T-helper 2 cell (primary cell): ENCODE measurements at places on chromosomes 5 and 9.

DNA sequence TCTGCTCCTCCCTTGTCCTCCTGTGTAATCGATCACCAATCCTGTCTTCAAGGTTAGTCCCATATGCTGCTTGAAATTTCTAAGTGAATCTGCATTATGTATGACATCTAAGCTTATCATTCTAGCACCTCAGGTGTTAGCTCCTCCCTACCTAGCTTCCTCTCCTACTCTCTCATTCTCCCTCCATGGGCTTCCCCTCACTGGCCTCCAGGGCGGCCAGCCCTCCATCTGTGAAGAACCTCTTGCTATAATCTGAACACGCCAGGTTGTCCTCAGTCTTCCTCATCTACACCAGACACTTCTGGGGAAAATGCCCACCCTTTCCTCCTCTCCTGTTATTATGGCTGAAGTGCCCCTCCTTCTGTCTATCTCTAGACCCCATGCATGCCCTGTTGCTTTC, 599.3 kb upstream of the KLF4 start:
- no peak for DNase-seq

GRCh38 chr9:16885931-16886330, 15.5 kb upstream of the BNC2 start:
- DNase-seq = no peak

DNA sequence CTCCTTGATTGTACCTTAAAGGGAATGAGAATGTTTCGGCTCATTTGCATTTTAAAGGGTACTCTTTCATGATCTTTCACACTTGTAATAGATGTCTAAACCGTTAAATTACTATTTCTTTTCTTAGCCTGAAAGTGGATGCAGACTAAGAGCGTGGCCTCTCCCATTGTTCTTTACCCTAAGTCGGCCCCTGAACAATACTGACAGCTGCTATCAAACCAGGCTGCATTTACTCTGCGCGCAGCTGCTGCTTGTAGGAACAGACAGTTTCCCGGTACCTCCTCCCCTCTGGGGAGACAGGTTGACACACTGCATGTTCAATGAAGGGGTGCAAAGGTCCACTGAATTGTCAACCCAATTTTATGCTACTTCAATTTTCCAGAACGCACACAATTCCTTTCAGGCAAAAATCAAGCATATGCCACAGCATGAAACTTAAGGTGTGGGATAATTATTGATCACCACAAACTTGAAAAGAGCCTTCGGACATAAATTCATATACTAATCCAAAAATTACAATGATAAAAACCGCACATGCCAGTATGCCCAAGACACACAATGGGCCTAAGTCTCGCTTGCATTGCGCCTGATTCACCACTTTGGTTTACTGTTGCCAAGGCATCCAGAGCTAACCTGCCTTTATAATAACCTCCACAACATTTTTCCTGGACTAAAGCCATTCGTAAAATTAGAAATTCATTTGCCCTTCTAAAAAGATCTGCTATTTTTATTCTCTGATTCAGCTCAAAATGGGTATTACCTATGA, 39.7 kb downstream of the TLE1 start:
- DNase-seq = no peak

DNA sequence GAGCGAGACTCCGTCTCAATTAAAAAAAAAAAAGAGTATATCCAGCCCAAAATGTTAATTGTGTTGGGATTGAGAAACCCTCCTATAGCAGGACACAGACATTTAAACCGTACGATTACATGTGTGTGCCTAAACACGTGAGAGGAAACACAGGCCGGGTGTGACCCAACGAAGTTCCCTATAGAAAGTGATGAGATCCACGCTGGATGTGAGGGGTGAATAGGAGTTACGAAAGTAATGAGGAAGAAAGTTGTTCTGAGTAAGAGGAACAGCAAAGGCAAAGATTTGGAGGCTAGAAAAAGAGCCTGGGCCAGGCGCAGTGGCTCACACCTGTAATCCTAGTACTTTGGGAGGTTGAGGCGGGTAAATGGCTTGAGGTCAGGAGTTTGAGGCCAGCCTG, 13.6 kb downstream of the NAIF1 start:
- no peak for DNase-seq

GRCh38 chr9:101716629-101717028, 21.8 kb downstream of the GRIN3A start:
- no peak for DNase-seq

GRCh38 chr5:1324719-1325190, 20.1 kb downstream of the CLPTM1L start:
- no peak for DNase-seq

- DNase-seq = no peak
Observed at GRCh38 chr5:72154076-72154756, 46.9 kb downstream of the MAP1B start.

DNA sequence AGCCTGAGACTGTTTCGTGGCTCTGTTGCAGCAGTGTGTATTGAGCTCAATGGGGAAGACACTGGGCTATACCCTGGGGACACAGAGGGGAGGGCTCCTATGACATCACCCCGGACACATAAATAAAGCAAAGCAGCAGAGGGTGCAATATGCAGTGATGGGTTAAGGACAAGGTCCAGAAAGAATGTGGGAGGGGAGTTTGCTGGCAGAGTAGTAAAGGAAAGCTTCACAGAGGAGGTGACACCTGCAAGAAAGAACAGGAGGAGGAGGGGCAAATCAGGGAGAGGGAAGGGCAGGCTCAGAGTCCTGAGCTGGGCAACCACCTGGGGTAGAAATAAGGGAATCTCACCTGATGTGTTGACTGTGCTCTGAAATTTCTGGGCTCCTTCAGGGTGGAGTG, 35.3 kb upstream of the CDKN2AIPNL start:
- no peak for DNase-seq

GRCh38 chr5:96896806-96897205, 20.5 kb downstream of the ERAP2 start:
- no peak for DNase-seq

GRCh38 chr9:131274674-131275331, 1.5 kb downstream of the FAM78A start:
- DNase-seq = no peak

- DNase-seq = no peak
Observed at GRCh38 chr5:163548649-163549048, 43.2 kb downstream of the MAT2B start.

GRCh38 chr9:36193023-36193422, 2.3 kb downstream of the CLTA start:
- no peak for DNase-seq

GRCh38 chr5:135129307-135129706, 95.3 kb upstream of the PITX1 start:
- DNase-seq = no peak

DNA sequence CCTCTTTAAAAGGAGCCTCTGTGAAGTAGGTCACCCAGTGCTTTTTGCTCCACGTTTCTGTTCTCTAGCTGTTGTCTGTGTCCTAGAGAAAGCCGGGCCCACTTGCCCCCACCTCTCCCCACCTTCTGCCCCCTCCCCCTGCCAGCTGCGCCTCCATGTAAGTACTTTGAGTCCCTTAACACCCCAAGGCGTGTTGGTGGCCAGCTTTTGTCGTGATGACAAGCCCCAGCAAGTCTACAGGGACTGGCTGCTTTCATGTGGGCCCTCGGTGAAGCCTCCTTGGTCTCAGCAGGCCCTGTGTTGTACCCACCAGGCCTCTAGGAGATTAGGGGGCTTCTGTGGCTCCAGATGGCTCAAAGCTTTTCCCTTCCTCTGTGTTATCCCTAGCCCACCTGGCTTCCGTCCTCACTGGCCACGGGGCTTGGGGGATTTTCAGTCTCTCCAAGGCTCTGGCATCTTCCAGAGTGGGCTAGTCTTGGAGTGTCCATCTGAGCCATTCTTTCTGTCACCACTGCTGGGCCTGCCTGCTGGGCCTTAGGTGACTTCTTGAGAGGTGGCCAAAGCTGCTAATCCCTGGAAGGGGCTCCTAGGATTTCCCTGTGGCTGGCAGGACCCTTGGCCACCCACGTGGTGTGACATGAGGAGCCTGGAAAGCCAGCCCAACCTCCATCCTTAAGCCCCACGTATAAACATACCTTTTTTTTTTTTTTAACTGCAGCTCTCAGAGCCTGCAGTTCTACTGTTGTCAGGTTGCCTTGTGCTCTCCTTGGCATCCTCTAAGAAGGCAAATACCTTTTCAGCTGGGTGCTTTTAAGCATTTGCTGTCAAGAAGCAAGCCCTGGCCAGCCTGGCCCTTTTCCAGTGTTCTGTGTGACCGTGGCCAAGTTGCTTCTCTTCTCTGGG, 1.1 kb upstream of the NDST1 start:
- DNase-seq = no peak

GRCh38 chr5:37737326-37738056, 102.3 kb downstream of the GDNF start:
- DNase-seq = no peak

- DNase-seq = no peak
Observed at GRCh38 chr5:60835554-60835953, 8.5 kb downstream of the ELOVL7 start.

GRCh38 chr5:143495110-143495509, 91.6 kb upstream of the NR3C1 start:
- DNase-seq = no peak

DNA sequence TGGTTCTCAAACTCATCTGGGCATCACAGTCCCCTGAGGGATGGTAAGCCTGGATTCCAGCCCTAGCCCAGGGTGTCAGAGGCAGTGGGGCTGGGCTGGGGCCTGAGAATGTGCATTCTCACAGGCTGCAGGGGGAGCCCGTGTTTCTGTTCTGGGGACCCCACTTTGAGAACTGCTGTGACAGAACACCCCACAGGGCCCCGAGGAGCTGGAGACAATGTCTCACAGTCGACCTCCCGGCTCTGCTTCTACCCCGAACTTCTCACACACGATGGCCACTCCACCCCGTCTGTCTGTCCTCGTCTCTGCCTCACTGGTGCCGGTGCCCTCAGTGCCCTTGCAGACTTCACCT, 130.0 kb downstream of the CACNA1B start:
- no peak for DNase-seq

GRCh38 chr9:113543296-113543981, 79.9 kb downstream of the RGS3 start:
- no peak for DNase-seq

DNA sequence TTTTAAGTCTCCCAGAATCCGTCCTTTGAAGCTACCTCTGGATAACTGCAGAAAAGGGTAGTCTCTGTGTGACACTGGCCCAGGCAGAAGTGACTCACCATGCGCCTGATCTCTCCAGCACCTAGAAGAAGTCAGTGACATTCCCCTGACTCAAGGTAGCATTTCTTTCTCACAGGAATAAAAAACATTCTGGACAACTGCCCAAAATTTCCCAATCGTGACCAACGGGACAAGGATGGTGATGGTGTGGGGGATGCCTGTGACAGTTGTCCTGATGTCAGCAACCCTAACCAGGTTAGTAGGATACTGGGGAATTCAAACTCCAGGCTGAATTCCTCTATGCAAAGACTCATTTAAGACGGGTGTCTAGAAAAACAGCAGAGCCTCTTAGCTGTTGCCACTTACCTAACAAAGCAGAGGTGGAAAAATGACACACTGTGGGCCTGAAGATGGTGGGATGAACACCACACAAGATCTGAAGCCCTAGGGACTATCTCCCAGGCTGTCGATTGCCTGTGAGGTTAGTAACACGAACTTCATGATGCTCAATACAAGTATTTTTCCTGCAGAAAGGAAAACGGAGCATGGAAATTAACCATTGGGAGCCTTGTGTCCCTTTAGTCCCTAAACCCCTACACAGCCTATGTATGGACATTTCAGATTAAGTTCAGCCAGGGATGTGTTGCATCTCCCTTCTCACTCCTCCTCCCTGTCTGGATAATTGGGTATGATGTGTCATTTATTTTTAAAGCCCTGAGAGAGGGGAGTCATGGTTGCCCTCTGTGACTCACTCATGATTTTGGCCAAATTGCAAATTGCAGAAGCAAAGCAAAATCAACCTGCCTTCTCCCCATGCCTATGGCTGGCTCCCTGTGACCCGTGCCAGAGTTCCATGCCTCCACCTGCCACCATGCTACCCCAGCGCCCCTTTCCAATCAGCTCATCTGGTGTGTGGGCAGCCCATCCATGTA, 37.2 kb downstream of the THBS4 start:
- no peak for DNase-seq

DNA sequence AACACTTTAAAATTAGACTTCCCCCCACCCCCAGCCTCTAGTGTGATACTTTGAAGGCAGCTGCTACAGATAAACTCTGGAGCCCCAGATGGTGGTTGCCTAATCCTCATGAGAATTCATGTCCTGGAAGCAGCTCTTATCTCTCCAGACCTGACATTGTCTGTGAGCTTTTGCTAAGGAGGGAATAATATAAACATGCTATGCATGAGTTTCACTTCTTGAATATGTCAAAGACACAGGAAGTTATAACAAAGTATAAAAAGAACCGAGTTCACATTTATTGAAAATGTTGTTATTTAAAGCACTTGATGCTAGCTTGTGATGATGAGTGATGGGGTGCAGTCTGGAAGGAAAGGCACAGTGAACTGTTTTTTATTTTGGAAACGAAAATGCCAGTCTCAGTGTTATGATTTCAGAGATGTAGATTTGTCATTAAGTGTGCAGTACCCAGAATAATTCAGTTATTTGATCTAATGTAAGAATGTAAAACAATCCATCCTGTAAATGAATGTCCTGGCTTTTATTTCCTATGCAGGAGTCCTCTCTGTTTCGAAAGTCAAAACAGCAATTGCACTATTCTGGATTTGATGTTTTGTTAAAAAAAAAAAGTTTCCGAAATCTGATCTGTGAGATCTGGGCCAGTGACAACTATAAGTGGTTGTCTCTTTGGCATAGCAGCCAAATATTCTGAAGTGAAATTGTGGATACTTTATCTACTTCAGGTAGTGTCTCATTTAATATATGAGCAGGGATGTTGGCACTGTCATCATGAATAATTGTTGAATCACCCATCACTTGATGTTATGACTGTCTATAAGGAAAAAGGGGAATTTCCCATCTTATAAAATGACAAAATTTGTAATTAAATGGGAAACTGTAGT, 77.0 kb downstream of the ZCCHC7 start:
- DNase-seq = no peak

DNA sequence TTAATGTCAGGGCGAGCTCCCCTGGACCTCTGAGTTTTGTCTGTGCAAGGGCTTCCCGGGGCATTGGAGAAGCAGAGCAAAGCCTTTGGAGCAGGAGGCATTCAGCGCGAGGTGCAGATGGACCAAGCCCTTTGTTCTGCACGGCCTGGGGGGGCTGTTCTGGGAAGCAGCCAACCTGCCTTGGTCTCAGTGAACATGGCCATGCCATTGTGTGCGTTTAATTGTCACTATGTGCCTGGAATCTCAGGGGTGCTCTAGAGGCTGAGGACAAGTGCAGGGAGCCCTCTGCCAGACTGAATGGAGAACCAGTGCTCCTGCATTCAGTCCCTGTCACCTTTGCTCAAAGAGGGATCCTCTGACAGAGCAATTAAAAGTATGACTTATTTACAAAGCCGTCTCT, 329.4 kb downstream of the IRX1 start:
- DNase-seq = no peak
